ENCODE measurements at places on chromosomes 4 and X.
A peak's percentile ranks its signal among the peaks of the same experiment; 100 is the strongest.

DNA sequence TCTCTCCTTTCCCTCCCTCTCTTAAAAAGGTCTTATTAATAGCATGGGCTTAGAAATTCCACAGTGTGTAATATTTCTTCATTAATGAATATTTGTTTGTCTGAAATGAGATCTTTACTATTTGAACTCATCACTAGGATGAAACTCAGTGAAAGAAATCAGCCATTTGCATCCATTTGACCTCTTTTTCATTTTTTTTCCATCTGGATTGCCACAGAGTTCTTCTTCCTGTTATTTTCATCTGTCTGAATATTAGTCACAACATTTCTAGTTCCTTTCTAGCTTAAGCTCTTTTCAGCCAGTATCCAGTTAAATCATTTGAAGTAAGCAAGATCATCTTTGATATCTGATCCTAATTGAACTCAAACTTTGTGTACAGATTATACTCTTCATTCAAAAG lies 69.2 kb upstream of the PLS3 start:
- no peak for DNase-seq

DNA sequence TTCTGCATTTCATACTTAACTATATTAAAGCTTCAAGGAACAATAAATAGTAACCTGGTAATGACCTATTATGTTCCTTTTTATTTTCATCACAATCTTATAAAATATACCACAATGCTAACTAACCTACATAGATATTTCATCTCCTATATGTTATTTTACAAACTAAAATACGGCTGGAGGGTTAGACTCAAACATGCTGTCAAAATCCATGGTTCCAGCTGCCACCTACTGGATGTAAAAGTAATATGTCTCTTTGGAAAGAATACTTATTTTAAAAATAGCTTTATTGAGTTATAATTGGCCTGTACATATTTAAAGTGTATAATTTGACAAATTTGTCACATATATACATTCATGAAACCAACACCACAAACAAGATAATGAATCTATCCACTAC lies 15.0 kb downstream of the RGN start:
- peak; percentile 26 for DNase-seq

GRCh38 chrX:154542723-154543424 lies 3.8 kb downstream of the G6PD start:
- DNase-seq, result peak; percentile 62

DNA sequence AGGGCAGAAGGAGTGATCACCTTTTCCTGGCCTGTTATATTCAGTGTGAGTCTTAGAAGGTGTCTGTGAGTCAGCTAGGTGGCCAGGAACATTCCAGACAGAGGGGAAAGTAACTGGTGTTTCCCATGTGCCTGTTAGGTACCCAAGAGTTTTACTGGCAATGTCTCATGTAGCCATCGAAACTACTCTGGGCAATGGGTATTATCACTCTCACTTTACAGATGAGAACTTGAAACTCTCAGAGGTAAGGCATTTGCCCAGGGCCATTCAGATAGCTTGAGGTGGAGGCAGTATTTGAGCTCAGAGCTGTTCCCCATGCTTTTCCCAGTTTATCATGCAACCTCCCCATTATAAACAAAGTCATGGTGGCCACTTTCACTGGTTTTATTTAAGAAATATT lies 80.4 kb upstream of the NHS start:
- DNase-seq, result no peak

Measured in activated CD8-positive, alpha-beta T cell treated with anti-CD3 and anti-CD28 coated beads for 36 hours (primary cell).